ENCODE measurements at places on chromosomes 2 and 18.

DNA sequence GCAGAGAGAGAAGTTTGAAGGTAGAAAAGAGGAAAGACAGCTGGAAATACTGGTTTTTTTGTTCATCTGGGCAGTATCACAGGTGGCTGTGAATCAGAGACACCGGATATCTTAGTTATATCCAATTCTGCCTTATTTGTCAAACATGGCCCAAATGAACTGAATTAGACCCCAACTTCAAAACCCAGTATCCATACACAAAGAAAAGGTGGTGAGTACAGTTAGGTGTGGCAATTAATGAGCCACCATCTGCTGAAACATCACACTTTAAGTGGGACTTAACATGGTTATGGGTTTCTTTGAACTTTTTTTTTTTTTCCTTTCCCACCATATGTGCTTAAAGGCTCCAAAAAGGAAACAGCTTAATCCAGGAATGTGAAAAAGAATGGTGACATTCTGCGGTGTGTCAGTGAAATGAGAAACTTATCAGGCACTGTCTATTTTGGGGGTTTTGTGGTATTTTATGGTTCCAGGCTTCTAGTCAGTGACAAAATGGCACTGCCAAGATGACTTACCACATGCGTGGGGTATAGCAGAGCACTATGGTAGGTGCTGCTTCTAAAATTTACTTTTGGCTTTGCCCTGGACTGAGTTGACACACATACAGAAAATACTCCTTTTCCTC, 5.0 kb upstream of the TMEM178A start:
- no peak for DNase-seq

GRCh38 chr2:165161510-165161909, 42.3 kb downstream of the SCN3A start:
- DNase-seq: peak; percentile 54

DNA sequence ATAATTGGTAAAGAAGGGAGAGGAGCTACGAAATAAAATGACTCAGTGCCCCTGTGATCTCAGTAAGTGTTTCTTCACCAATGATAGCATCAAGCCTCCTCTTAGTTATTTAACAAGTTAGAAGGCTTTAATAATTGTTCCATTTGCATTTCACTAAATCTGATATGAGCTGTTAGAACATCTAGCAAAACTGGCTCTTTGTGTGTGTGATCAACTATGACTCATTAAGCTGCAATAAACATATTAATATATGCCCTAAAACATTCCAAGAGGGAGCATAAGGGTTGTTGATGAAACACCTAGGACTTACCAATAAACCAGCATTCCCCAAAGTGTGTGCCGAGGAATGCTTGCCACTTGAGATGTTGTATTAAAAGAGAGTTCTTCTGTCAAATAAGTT, 115.2 kb downstream of the OSBPL6 start:
- no peak for DNase-seq

DNA sequence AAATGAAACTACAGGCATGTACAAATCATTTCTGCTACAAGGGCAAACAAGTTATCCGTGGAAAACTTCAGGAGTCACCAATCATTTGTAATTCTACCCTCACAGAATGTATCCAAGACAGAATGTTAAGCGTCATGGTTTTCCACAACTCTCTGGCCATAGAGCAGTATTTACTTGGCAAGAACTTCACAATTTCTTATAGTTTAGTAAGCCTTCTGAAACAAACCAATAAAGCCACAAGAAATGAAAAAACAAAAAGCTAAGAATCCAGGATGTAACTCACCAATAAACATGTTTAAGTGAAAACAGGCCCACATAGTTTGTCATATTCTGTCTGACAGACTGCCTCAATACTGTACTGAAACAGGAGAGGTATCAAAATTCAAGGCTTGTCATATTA, 70.3 kb downstream of the LNPK start:
- peak; percentile 46 for DNase-seq

DNA sequence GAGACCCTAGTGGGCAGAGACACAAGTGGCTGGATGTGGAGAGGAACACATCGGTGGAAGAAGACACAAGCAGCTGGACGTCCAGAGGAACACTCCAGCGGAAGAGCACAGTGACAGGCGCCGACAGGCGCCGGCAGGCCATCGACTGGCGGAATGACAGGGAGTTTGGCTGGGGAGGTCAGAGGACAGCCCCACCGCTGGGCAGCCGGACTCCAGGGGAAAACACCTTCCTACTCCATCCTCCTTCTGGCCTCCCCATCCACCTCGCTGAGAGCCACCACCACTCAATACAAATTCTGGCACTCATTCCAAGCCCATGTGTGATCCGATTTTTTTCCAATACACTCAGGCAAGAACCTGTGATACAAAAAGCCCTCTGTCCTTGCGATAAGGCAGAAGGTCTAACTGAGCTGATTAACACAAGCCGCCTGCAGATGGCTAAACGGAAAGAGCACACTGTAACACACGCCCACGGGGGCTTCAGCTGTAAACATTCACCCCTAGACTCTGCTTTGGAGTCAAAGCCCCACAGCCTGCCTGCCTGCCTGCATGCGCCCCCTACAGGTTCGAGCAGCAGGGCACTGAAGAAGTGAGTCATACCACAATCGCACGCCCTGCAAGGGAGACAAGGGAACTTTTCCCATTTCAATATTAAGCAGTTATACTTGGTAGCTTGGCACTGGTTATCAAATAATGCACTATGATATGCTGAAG, 50.2 kb upstream of the LRP1B start:
- DNase-seq: peak; percentile 14

DNA sequence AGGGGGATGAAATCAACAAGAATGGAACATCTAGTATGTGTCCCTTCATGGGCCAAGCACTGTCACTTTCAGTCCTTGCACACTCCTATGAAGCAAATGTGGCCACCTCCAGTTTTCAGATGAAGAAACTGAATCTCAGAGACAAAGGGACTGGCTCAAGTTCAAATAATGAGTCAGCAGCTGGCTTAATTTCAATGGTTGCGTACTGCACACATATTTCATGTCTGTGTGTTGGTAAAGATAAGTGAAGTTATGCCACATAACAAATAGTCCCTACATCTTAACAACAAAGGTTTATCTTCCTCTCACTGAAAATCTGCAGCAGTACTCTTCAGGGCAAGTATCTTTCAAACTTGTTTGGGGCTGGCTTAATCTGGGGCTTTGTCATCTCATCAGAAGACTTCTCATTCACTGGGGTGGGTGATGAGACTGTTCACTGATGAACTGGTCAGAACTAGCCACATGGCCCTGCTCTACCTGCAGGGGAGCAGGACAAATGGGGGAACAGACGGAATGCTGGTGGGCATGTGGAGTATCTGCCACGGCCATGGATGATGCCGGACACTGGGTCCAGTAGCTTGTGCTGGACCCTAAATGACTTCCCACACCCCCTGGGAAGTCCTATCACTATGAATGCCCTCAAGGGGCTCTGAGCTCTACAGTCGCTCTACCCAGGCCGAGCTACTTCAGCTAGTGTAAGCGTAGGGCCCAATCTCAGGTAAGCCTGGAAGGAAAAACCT, 263.2 kb downstream of the CYP26B1 start:
- peak; percentile 84 for DNase-seq

GRCh38 chr2:235085476-235085875, 133.7 kb downstream of the SH3BP4 start:
- DNase-seq: no peak

DNA sequence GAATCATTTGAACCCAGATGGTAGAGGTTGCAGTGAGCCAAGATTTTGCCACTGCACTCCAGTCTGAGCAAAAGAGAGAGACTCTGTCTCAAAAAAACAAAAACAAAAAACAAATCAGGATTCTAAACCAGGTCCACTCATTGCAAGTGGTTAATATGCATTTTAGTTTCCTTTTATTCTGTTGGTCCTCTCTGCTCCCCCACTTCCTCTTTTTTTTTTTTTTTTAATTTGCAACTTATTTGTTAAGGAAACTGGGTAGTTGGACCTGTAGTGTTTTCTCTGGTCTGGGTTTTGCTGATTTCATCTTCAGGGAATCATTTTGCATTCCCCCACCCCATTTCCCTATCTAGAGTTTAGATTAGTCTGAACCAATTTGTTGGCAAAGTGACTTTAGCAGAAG, 14.0 kb downstream of the FER1L5 start:
- DNase-seq: no peak

DNA sequence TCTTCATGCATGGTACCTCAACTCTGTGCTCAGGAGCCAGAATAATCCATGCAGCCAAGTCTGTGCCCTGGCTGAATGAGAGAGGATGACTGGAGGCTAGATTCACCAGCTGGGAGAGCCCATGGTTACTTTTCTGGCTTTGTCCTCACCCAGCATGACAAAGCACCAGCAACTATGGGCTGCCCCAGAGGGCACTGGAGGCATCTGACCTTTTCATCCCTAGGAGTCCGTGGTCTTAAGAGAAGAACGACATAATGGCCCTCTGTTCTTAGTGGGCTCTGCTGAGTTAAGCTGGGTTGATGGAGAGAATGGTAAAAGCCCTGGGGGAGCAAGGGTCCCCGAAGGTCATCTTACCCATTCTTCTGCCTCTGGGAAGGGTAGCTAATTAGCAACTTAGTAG, 54.6 kb upstream of the TNP1 start:
- DNase-seq: no peak

GRCh38 chr2:59177748-59178147, 936.6 kb upstream of the FANCL start:
- DNase-seq: no peak

DNA sequence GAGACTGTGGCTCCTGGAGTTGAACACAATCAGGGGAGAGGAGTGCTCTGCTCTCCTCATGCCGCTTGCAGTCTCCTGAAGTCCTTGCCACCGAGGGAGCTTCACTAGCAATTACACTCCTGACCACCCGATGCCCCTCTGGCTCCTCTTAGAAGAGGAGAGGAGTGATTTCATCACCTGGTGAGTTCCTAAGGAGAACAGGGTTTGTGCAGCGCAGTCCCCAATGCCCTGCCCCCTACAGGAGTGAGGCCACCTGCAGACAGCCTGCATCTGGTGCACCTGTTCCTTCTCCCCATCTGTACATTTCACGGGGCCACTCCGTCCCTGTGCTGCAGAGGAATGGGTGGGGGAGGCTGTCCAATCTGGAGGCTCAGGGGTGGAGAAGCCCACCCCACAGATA, 267.2 kb downstream of the HRH4 start:
- no peak for DNase-seq

DNA sequence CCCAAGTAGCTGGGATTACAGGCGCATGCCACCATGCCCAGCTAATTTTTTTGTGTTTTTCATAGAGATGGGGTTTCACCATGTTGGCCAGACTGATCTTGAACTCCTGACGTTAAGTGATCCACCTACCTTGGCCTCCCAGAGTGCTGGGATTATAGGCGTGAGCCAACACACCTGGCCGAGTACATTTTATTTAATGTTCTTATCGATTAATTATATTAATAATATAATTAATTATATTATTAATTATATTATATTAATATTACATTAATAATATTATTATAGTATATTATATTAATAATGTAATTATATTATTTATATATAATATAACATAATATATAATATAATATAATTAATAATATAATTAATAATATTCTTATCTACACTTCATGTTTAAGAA, 101.4 kb downstream of the CCDC85A start:
- DNase-seq: no peak

- peak; percentile 20 for DNase-seq
Observed at GRCh38 chr2:108363908-108364225, 13.9 kb upstream of the SULT1C4 start.

DNA sequence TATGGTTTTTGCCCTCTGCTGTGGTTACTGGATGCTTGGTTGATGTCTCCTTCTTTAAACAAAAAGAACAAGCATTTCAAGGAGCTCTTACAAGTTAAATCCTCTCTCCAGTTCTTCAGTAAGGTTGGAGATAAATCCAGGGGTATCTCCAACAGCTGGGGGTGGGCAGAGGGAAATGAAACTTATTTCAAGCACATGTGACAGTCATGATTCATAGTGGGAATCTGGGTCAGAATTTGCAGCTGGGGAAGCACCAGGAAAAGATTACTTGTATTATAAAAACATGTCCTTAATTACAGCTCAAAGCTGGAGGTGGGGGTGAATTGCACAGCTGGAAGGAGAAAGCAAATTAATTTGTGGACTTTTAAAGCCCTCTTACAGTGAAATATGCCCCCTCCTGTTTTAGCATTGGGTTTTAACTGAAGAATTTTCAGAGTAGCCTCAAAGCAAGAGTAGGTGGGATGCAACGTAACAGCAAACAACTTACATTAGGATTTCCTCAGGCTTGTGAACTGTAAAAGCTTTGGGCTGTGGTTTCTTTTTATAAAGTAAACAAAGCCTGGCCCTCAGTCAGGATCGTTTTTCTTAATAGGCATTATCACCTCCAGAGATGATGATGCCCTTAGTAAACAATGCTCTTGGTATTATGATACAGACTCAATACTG, 596.4 kb downstream of the NYAP2 start:
- peak; percentile 62 for DNase-seq

DNA sequence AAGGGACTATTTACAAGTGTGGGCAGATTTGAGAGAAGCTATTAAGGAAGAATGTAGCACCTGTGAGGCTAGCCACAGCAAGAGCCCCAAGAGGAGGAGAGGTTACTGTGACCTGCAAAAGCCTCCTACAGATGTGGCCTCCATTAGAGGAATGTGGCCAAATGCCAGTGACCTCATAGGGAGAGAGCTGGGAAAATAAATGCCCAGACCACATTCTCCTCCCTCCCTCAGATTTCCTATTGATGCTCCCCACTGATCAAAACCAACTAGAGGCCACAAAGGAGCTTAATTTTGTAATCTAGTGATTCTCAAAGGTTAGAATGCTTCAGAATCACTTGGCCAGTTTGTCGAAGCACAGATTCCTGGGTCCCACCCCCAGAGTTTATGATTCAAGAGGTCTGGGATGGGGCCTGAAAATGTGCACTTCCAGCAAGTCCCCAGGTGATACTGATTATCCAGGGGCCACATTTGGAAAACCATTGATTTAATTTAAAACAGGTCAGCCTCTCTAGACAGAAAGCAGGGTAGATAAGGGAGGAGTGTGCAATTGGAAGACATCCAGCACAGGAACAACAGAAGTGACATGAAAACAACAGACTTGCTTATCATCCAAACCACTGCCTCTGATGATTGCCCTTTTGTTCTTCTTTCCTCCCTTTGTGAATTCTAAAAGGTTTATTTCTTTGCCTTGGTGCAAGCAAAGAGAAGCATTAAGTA, 61.2 kb upstream of the RBBP8 start:
- peak; percentile 80 for DNase-seq

- DNase-seq: peak; percentile 2
Observed at GRCh38 chr2:501130-501529, 176.1 kb downstream of the TMEM18 start.

DNA sequence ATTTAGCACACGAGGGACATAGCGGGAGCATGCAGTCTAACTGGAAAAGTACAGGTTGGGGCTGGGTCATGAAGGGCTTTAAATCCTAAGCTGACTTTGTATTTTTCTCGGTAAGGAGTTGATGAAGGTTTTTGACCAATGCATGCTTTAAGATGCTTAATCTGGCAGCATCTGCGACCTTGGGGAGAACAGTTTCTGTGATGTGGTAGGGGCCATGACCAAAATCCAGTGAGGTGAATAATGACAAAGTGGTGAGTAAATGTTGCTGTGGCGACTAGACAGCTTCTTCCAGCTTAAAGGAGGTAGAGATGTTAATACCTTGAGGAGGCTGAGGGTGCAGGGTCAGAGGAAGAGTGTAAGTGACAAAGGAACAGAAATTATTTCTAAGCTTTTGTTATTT, 174.6 kb upstream of the ALPP start:
- DNase-seq: peak; percentile 33
